ENCODE measurements at places on chromosomes 13 and 19.

- DNase-seq, result peak; percentile 15
These were observed 195.6 kb downstream of the GGACT start for GRCh38 chr13:100392709-100393630.

DNA sequence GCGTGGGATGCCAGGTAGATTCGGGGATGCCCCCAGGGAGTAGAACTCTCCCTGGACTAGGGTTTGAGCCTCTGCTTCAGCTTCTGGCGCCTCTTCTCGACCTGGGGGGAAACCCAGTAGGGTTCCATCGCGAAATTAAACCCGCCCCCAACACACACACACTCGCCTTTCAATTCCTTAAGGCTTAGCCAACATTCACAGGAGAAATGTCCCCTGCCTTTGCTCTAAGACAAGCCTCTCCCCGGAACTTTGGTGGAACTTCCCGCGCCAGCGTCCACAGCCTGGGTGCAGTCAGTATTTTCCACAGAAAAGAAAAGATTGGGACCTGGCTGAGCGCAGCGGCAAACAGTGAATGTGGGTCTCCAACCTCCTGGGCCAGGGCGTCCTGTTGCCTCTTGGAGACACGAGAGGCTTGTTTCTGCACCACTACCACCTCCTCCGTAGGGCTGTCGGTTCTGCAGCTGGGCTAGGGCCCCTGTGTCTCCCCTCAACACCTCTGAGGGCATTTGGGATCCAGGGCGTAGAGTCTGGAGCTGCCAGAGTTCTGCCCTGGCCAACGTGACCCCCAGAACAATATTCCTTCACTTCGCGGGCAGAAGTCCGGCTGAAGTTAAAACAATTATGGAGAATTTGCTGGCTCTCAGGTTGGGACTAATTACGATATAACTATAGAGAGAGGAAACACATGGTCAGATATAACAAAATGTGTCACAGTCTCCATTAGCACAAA lies 3.2 kb downstream of the PDX1 start:
- DNase-seq, result no peak

GRCh38 chr19:9848060-9848459 lies 12.9 kb downstream of the PIN1 start:
- no peak for DNase-seq

DNA sequence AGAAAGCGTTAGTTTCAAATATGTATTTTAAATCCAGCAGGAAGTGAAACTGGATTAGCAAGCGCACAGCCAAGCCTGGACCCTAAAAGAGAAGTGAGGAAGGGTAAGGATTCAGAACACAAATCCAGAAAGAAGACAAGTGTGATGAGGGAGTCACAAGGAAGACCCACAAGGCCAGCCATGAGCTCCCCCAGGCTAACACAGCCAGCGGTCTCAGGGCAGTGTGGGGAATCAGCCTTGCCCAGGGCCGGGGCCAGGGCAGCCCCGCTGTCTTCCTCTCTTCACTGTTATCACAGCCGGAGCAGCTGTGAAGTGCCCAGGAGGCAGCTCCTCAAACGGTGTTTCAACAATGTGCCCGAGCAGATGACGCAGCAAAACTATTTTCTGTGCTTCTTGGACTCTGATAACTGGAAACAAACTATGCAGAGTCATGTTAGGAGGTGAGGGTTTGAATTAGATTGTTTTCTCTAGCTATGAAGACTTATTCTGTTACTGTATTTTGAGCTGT lies 12.2 kb upstream of the CDC16 start:
- no peak for DNase-seq

GRCh38 chr13:91085127-91085526 lies 262.4 kb upstream of the MIR17HG start:
- no peak for DNase-seq
